Renal cortex interstitium (tissue), 15 donors: ENCODE measurements at places on chromosomes 5 and 9. TPM values are rescaled to one million over a fixed set of nuclear protein-coding genes. Genes with fewer than 3 reads are reported as not detected.

Gene SAXO1
- 0.09 TPM for polyA plus RNA-seq

Gene IGFBPL1
- polyA plus RNA-seq: 1.8 TPM

Gene MEIKIN
- polyA plus RNA-seq: not detected

Gene CAVIN4
- polyA plus RNA-seq: 3.7 TPM

Gene ARSI
- 2.6 TPM for polyA plus RNA-seq

Gene RGS7BP
- polyA plus RNA-seq: 7.2 TPM

Gene NTRK2
- polyA plus RNA-seq: 95.7 TPM

Gene TLX3
- polyA plus RNA-seq: not detected

Gene TRIM36
- polyA plus RNA-seq: 2.8 TPM

Gene RORB
- polyA plus RNA-seq: 0.13 TPM

Gene FGD3
- polyA plus RNA-seq: 5.3 TPM

Gene TMEM232
- 5.4 TPM for polyA plus RNA-seq

Gene MLLT3
- polyA plus RNA-seq: 34.1 TPM

GRCh38 chr5:129377504-129377903 is 82.6 kb upstream of the ADAMTS19 start:
- DNase-seq: no peak

DNA sequence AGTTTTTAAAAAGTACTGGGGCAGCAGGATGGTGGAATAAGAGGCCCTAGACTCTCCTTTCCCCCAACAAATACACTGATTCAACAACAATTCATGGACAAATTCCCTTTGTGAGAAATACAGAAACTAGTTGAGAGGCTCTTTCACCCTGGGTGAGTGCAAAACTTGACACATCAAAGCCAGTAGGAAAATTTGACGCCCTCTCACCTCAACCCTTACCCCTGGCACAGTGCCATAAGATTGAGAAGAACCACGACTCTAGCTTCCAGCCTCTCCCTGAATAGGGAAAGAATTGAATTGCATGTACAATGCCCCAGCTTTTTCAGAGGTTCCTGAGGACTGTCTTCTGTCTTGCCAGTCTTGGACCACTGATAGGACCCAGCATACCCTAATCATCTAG is 12.3 kb downstream of the KIF4B start:
- no peak for DNase-seq

DNA sequence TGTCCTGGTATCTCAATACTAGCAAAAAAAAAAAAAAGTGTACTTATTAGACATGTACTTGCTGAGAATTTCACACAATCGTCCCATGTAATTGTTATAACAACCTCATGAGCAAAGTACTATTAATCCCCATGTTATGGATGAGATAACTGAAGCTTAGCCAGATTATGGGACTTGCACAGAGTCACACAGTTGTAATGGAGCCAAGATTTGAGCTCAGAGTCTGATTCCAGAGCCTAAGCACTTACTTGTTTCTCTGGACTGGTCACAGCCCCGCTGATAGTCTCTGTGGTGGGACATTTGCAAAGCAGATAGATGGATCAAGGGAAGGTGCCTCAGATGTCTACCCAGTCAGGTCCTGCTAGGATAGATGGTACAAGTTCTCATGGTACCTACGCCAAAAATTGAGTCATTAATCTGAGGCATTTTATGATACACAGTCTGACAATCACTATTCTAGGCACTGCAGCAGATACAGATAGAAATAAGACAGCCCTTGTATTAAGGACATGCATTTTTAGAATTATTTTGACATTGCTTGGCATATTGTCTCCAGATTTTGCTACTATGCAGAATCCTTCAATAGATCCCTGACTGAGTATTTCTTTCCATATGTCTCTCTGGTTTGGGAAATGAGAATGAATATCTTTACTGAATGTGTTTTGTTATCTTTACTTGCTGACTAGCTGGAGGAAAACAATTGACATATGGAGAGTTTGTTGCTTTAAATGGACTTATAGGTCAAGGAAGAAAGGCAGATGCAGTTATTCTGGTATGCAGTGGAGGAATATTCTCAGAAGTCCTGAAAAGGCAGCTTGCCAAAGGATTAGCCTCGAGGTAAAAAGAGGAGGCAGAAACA is 149.5 kb downstream of the ADAMTSL1 start:
- no peak for DNase-seq

DNA sequence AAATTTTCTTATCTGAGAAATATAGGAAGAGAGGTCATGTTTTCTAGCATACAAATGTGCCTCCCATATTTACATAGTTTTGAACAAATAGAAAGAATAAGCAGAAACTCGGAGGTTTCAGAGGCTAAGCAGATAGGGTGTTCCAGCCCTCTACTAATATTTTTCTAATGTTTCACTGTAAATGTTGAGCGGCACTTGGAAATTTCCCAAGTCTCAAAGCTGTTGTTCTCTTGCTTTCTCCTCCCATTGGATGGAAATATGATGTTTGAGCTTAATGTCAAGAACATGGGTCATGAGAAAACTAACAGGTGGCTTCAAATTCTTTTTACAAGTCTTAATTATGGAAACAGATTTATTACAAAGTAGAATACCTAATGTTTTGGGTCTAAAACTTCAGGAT is 5.1 kb downstream of the SPINK1 start:
- no peak for DNase-seq

GRCh38 chr5:133460172-133460758 is 152.1 kb downstream of the FSTL4 start:
- DNase-seq: no peak

- DNase-seq: peak; percentile 28
Observed at GRCh38 chr5:40754381-40755092, 1.2 kb downstream of the TTC33 start.

GRCh38 chr5:157487358-157487757 is 27.3 kb downstream of the NIPAL4 start:
- no peak for DNase-seq

- DNase-seq: no peak
Observed at GRCh38 chr5:179509239-179509638, 41.1 kb upstream of the RUFY1 start.

DNA sequence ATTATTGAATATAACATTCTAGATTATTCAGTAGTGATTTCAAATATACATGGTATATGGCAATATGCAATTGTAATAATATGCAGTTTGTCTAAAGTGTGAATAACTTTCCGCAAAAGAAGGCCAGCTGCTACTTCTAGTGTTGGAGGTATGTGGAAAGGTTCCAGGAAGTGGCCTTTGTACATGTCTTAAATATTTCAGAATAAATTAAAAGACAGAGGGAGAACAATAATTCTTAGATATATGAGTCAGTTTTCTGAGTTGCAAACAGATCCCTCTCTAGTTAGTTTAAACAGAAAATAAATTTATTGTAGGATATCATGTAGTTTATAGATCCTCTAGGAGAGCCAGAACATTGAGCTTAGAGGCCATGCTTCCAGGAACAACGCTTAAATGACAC is 210.8 kb upstream of the ELL2 start:
- DNase-seq: no peak

- peak; percentile 75 for DNase-seq
Observed at GRCh38 chr9:36163049-36163785, 6.0 kb upstream of the CCIN start.

GRCh38 chr5:116475338-116475737 is 99.3 kb downstream of the SEMA6A start:
- DNase-seq: no peak

DNA sequence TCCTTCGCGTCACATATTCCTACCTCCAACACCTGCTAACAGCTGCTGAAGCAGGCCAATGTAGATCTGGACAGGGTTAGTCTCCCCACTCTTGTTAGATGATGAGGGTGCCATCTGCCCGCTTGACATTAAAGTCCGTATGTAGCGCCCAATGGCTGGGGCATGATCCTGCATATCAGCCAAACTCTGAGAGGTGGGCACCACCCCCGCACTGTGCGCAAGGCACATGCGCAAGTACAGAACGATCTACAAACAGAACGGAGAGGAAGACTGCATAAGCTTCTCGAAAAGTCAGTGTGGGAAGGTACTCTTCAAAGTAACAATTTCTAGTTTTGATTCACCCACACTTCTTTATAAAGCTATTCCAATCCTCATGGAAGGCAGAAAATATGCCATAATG is 69.8 kb downstream of the ECPAS start:
- no peak for DNase-seq

DNA sequence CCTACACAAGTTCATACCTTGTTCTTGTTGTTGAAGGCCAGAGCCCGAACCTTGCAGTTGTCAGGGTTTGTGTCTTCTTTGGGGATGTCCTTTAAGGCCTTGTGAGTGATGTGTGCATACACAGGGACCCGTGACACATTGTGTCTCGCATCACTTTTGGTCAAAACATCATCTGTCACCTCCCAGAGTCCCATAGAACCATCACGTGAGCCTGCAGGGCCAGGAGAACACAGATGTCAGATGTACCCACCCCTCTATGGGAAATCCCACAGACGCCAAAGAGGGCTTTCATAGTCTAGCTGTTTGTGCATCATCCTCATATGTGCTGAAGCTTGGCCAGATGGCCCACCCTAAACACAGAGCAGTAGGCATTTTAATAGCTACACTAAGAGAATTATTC is 28.2 kb downstream of the DCAF12 start:
- DNase-seq: no peak

DNA sequence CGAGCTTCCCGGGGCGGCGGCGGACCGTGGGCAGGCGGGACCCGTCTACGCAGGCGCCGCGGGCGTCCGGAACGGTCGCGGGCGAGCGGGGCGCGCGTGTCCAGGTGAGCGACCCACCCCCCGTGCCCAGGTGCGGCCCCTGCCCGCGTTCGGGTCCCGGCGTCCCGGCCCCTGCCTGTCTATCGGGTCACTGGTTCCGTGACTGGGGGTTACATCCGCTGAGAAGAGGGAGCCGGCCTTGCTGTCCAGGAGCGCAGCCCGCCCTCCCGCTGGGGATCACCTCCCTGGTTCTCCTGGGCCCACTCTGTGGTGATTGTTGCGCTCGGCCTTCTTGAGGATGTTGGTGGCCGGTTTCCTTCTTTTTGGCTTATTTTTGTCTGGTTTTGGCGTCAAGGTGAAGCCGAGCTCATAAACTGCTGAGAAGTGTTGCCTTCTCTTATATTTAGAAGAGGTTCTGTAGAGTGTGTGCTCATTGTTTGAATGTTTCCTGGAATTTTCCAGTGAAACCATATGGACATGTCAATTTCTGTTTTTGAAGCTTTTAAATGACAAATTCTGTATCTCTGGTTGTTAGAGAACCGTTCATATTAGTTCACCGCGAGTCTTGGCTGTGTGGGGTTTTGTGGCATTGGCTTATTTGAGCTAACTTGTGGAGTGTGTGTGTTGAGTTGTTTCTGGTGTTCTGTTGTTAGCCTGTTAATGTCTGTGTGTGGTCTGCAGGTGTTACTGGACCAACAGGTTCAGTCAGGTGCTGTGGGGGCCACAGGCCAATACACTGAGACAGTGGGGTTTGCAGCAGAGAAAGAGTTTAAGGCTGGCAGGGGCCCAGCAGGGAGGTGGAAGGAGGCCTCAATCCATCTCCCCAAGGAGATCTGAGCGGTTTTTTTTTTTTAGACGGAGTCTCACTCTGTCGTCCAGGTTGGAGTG is 621 bp downstream of the CEP72 start:
- DNase-seq: no peak

DNA sequence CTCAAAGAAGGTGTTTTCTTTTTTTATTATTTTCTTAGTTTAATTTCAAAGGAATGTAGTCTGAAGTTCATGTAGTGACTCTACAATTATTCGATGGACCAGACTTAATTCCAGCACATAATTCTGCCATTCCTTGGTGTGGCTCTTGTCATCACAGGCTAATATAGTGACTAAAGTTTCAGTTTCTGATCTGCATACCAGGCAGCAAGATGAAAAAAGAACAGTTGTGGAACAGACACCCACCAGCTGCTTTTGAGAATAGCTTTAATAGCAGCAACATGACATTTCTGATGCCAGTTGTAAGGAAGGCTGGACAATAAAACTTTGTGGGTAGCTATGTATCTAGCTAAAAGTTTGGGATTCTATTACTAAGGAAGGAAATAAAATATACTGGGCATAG is 676.3 kb upstream of the GRAMD2B start:
- no peak for DNase-seq

GRCh38 chr5:147912011-147912410 is 5.7 kb upstream of the C5orf46 start:
- DNase-seq: no peak

GRCh38 chr5:176490301-176490700 is 42.1 kb downstream of the FAF2 start:
- DNase-seq: no peak

DNA sequence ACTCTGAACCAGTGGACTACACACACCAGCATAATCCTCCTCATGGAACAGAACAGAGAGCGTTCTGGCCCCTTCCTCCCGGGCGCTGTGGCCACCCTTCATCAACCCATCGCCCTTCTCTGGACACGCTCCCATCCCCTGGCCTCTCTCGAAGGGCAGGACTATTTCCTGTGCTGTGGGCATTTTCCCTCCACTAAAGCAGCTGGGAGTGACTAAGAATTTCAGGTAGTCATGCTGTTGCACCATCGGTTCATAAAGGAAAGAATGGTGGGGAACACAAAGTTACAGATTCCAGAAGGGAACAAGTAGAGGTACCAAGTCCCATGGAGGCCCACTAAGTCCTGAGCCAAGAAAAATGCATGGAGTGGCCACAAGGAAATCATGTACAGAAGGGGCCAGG is 68.6 kb downstream of the EPB41L4B start:
- no peak for DNase-seq

- DNase-seq: no peak
Observed at GRCh38 chr9:92722386-92723298, 42.0 kb downstream of the BICD2 start.

GRCh38 chr9:122457787-122458186 is 19.9 kb downstream of the OR1J1 start:
- no peak for DNase-seq

- DNase-seq: no peak
Observed at GRCh38 chr5:66246608-66247007, 102.5 kb downstream of the SREK1 start.

- DNase-seq: no peak
Observed at GRCh38 chr9:79184831-79185230, 386.9 kb upstream of the TLE4 start.

- DNase-seq: no peak
Observed at GRCh38 chr9:135982499-135983207, 21.5 kb upstream of the UBAC1 start.

DNA sequence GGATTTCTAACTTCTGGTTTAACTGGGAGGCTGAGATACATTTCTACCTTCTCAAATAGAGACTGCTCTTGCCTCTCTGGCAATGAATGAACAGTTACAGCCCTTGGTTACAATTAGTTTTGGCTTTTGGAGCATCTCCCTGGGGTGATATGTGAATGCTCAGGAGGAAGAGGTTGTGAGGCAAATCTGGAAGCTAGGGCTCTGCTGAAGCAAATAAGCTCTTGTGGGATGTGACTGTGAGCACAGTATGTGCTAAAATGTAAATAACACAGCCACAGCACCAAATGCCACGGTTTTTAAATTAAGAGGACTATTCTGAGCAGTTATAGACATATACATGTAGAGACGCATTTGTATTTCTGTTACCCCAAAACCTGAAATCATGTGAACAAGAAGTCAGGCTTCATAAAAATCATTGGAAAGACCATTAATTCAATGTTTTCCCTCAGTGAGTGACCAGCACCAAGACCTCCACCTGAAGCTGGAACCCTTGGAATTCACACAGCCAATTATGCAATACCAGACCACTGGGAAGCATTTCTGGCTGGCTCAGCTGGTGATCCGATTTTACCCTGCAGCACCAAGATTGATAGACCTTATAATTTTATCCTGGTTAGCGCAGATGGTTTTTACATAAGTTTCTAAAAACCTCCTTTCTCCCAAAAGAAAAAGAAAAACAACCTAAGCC is 3.0 kb upstream of the SLC44A1 start:
- DNase-seq: no peak

GRCh38 chr9:130128733-130129431 is 43.3 kb upstream of the NCS1 start:
- DNase-seq: no peak
